ENCODE measurements at places on chromosomes 7 and 10.

GRCh38 chr10:10942441-10942840 is 75.2 kb upstream of the CELF2 start:
- DNase-seq = no peak

GRCh38 chr7:88492153-88492552 is 185.5 kb upstream of the STEAP4 start:
- DNase-seq = no peak

DNA sequence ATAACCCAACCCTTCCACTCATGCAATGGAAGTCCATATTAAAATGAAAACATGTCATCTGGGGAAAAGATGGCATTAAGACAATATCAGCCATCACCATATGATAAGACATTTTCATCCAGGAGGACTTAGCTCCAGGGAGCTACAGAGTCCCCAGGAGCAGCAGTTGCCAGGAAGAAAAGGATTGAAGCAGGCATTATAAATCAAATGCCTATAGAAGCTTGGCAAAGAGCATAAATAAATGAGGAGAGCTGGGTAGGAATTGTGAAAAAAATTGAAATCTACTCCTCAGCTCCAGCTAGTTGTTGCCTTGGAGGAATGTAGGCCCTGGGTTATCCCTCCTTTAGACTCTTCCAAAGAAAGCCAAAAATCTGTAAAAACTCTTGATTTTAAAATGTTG is 42.5 kb downstream of the FAM13C start:
- no peak for DNase-seq

DNA sequence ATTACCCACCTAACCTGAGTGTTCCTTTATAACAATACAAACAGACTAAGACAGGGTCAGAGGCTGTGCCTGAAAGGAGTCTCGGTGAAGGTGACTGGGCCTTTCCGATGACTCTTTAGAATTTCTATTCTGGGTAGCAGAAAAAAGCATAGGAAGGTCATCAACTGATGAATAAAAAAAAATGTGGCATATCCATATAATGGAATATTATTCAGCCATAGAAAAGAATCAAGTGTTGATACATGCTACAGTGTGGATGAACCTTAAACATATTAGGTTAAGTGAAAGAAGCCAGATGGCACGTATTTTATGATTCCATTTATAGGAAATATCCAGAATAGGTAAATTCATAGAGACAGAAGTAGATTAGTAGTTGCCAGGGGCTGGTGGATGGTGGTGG is 83.4 kb downstream of the LRMDA start:
- DNase-seq = no peak

DNA sequence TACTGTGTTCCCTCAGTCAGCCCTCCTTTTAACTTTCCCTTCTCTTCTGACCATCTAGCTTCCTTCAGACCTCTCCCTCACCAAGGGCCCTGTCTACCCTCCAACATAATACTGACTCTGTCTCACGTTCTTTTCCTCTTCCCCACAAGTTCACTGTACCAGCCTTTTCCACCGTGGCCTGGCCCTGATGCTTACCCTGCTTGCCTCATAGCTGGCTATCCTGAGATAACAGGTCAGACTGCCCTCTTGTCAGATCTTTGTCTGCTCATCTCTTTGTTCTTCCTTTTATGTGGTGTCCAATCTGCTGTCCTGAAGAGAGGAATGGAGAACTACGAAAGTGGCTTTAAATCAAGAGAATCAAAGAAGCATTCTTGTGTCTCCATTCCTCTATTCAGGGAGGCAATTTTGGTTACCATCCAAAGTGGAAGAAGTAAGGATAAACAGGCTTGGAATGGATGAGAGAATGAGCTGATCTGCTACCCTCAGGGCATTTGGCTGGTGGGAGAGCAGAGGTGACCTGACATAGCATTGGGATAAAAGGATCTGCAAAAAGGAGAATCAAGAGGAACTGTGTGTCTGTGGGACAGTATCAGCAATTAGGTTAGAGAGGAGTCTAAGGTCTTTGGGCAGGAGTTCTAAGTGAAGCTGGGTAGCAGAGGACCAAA is 8.1 kb downstream of the BTAF1 start:
- no peak for DNase-seq

DNA sequence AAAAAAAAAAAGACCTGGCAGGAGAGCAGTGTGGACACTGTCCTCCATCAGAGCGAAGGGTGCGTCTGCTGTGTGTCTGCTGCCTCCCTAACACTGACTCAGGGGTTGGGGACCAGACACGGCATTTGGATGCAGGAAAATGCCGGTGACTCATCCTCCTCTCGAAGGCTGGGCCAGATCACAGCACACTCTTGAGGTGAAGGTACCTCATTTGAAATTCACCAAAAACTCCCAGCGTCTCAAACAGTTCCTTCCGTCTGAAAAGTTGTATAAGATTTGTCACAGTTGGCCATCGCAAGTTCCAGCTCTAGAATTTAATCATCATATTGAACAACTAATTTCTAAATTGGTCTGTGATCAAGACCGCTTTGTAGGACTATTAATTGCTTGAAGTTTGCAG is 118.1 kb upstream of the LYZL2 start:
- no peak for DNase-seq

GRCh38 chr7:44580945-44581878 is 819 bp downstream of the TMED4 start:
- DNase-seq = no peak
